Stimulated activated CD4-positive, alpha-beta T cell treated with anti-CD3 and anti-CD28 coated beads, TNF-alpha, amount 100 ng/mL, for 4 hours (primary cell): ENCODE measurements at places on chromosomes 4 and X.

- no peak for DNase-seq
Observed at GRCh38 chr4:1398681-1399507, 7.3 kb downstream of the NKX1-1 start.

- DNase-seq: no peak
Observed at GRCh38 chr4:29262986-29263385, 1457.2 kb upstream of the PCDH7 start.

GRCh38 chr4:60934566-60935295 lies 265.4 kb upstream of the ADGRL3 start:
- no peak for DNase-seq

DNA sequence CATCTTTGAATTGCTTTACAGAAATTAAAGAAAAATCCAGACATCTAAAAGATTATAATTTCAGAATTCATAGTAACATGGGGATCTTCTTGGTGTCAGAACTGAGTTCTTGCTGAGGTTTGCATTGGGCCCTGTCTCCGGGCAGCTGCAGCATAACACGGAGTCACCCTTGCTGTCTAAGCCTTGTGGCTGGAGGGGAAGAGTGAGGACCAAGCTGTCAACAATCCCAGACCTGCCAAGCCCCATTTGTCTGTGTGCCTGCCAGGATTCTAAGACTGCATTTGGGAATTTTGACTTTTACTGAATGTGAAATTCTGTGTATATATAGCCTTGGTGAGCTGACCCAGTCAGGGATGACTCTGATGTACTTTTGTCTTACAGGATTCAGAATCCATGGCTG lies 25.2 kb upstream of the NAP1L5 start:
- DNase-seq: no peak

GRCh38 chr4:182449186-182449929 lies 206.2 kb downstream of the TENM3 start:
- DNase-seq: no peak

DNA sequence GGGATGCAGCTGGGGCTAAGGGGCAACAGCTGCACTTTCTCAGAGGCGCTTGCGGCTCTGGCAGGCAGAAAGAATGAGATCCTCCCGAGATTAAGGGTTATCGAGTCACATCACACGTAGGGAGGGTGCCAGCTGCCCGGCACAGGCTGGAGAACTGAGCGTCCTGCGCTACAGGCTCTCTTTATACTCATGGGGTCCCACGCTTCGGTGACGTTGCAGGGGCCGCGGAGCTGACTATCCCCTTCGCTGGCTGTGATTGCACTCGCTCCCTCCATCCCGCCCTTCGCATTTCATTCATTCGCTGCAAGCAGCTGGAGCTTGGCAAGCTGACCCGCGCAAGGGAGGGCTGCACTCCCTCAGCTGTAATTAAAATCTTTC lies at the start of gene TACR3:
Gene TACR3, minus strand, starts transcription at position 156 of the 378 bp plus-strand sequence. CDS start 310 bp downstream, outside the sequence.
- DNase-seq: no peak

GRCh38 chr4:77031544-77031943 lies 44.2 kb downstream of the CCNI start:
- no peak for DNase-seq

DNA sequence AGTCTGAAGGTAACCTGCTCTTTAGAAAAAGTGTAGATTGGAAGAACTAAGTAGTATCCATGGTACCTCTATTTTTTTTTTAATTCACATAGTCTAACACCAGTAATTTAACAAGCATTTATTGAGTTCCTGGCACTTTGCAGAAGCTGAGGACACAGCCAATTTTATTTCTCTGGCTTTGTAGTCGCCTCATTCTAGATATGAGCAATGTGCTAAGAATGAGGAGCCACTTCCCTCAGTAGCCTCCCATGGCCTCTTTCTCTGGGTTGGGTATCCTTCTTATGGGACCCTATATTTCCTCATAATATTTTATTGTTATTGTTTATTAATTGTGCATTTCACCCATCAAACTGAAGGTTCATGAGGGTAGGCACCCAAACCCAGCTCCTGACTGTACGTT lies 67.6 kb downstream of the ENPEP start:
- DNase-seq: no peak

DNA sequence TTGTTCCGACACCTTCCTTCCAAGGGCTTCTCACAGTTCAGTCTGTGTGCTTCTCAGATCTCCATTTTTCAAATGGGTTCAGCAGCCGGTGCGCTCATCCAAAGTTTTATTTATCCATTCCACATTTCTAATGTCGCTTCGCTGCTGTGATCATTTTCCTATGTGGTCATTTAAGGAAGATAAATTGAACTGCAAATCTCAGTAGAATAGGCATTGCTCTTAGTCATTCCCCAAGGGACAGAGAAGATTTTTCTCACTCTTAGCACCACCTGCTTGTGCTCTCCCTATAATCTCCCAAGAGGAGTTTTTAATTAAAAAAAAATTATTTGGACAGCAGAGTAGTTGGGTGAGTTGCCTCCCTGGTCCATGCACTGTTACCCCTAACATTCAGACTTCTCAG lies 278.9 kb upstream of the GATB start:
- no peak for DNase-seq

- DNase-seq: no peak
Observed at GRCh38 chr4:96983830-96984229, 1143.9 kb downstream of the PDHA2 start.

DNA sequence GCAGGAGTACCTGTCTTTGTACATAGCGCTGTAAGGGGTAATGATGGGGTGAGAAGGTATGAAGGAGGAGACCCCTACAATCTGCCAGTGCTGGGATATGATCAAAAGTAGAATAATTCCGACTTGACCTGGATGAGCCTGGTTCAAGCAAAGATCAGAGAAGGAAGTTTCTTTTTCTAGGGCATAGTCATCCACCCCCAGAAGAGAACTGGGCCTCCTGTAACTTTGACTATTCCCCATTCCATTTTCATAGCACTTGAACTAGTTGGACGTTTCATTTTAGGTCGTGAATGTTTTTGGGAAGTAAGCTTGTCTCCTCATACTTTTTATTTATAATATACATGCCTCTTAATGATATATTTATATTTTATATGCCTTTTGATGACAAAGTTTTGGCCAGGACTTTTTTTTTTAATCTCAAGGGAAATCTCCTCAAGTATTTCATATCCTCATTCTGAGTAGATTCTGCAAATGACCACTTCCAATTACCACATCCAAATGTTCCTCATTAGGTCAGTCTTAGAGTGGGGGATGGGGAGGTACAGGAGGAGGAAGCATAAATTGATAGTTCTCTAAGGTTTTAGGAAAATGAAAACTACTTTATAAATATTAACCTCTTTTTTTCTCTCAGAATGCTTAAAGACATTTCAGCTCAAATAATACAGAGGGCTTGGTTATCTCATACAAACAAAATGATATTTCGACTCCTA lies 3.5 kb downstream of the CXorf58 start:
- DNase-seq: no peak

DNA sequence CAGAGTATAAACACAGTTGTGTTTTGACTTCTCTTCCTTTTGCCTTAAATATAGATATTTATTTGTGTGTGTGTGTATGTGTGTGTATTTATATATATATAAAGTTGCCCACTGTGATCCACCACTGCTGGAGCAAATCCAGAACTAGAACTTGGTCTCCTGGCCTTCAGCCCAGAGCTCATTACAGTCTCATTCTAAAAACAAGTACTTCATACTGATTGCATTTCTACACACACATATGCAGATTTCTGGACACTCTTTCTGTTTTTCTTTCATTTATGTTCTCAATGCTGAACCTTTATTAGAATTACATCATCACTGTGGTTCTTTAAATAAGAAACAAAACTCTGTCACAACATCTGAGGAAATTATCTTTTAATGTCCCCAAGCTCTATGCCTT lies 381 bp downstream of the TXK start:
- no peak for DNase-seq

GRCh38 chr4:106775636-106776035 lies 260.5 kb downstream of the DKK2 start:
- no peak for DNase-seq

- DNase-seq: no peak
Observed at GRCh38 chrX:135516376-135516775, 4.1 kb upstream of the INTS6L start.

GRCh38 chr4:119394826-119395225 lies 72.9 kb upstream of the FABP2 start:
- DNase-seq: no peak

- no peak for DNase-seq
Observed at GRCh38 chr4:38759113-38759789, 23.5 kb downstream of the TLR10 start.

- DNase-seq: no peak
Observed at GRCh38 chr4:153771046-153771445, 11.2 kb upstream of the RNF175 start.

DNA sequence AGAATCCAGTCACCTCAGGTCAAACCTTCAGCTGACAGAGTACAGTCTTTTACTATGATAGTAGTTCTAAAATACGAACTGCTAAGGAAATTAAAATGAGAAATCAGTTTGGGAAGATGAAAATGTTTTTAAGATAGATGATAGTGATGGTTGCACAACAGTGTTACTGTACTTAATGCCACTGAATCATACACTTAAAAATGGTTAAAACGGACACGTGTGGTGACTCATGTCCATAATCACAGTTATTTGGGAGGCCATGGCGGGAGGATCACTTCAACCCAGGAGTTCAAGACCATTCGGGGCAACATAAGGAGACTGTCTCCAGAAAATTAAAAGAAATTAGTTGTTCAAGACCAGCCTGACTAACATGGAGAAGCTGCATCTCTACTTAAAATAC lies 41.4 kb downstream of the ABHD18 start:
- DNase-seq: no peak

- no peak for DNase-seq
Observed at GRCh38 chrX:77975755-77976154, 6.3 kb upstream of the PGAM4 start.

DNA sequence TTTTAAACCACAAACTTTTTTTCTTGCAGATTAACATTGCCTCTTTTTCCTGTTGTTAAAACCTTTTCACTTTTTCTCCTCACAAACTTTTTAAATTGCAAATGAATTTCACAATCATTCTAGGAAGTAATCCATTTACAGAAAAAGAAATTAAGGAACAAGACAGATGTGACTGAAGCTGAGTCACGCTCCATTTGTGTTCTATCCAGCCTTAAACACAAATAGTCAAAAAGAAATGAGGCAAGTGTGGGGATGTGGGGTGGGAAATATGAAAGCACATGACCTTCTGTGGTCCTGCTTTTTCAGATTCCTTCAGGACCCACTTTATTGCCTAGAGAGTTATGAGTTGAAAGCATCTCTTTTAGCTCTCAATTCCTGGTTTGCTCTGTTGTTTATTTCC lies 197.0 kb downstream of the ADGRL3 start:
- no peak for DNase-seq

- no peak for DNase-seq
Observed at GRCh38 chr4:20151436-20151835, 100.3 kb upstream of the SLIT2 start.

- DNase-seq: no peak
Observed at GRCh38 chr4:73231518-73232487, 26.8 kb downstream of the ANKRD17 start.

- DNase-seq: no peak
Observed at GRCh38 chr4:53805291-53805690, 214.0 kb upstream of the LNX1 start.

GRCh38 chr4:159776961-159777360 lies 674.1 kb downstream of the RAPGEF2 start:
- DNase-seq: no peak

DNA sequence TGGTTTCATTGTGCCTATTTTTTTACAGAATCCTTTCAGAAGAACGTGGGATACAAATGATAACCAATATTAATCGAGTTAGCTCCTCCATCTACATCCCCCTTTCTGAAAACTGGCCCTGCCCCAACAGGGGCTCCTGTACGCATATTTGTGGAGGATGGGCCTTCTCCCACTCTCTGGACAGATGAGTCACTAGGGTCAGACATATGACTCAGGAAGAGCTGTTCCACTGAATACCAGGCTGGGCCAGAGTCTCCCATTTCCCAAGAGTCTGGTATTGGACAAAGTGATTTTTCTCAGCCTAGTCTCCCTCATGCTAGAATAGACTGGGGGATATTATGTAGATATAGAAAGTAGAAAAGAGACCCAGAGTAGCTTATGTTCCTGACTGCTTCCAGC lies 142.4 kb downstream of the TSPAN5 start:
- DNase-seq: no peak

- no peak for DNase-seq
Observed at GRCh38 chrX:40121618-40122017, 23.9 kb upstream of the BCOR start.

GRCh38 chrX:33126469-33126868 lies 84.9 kb downstream of the DMD start:
- no peak for DNase-seq

- DNase-seq: no peak
Observed at GRCh38 chr4:181528570-181529184, 714.5 kb upstream of the TENM3 start.

DNA sequence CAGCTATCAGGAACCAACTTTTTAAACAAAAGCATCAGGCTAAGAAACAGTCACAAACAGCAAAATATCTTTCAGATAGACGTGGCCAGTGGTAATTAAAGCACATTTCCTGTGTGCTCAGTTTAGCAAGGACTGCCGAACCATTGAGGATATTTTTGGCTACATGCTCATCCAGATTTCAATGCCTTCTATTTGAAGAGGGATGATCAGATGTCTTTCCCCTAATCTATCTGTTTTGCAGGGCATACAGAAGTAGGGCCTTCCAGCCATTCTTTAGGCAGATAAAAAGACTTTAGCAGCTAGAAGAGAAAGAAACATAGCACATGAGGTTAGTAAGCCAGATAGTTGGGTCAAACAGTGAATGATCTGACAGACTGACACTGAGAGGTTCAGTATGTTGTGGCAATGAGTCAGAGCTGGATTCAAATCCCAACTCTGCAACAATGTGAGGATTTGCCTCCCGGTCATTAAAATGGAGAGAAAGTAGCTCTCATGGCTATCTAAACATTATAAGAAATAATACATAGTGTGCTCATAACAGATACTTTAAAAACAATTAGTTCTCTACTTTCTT lies 100.0 kb upstream of the PRKG2 start:
- no peak for DNase-seq

DNA sequence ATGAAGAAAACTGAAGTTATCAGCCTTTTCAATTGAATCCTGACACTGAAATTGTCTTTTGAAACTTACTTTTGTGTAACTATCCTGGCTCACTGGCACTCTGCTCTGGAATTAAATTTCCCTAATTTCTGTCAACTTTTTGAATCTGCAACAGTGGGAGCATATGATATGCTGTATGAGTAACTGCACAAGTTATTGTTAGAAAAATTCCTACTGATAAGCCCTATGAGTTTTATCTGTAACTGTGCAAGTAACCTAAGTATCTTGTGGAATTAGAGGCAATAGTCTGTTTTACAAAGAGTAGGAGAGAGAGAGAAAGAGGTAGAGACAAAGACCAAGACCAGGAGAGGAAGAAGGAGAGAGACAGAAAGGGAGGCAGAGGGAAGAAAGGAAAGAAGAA lies 9.2 kb upstream of the HPGD start:
- no peak for DNase-seq
